ENCODE measurements at places on chromosomes 2 and 18. TPM values are rescaled to one million over a fixed set of nuclear protein-coding genes. Genes with fewer than 3 reads are reported as not detected.

GRCh38 chr2:240583774-240584173, 2.8 kb upstream of the CAPN10 start:
- no peak for DNase-seq

DNA sequence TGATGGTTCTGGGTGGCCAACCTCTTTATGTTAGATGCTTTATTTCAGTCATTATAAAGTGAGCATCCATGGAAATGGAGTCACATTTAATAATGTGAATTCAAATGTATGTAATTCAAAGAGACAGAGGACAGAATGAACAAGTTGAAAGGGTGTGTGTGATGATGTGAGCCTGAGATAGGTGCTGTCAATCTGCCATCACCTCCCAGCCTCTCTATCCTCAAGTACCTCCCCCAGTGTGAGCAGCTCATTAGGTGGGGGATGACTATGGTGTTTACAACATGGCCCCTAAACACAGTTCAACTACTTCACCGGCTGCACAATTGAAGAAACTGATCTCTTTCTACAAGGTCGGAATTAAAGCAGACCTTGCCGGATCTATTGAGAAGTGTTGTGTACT, 74.7 kb upstream of the IGFBP5 start:
- DNase-seq, result no peak

- no peak for DNase-seq
These were observed 11.5 kb upstream of the NFATC1 start for GRCh38 chr18:79384151-79384807.

DNA sequence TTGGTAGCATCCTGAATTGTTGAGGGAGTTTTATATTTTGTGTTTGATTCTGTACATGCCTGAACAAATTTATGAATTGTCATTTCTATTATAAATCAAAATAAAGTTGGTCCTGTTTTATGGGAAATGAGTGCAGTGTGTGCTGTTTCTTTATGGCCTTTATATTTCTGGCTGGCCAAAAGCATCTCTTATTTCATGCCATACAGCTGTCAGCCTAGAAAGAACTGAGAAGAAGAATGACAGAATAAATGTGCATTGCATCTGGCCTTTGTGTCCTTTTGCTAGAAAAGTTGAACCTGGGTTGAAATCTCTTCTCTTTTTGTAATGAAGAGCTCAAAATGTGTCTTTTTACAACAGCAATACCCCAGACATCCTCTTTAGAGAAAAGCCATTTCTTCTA, 474.7 kb upstream of the LRATD1 start:
- DNase-seq, result no peak

DNA sequence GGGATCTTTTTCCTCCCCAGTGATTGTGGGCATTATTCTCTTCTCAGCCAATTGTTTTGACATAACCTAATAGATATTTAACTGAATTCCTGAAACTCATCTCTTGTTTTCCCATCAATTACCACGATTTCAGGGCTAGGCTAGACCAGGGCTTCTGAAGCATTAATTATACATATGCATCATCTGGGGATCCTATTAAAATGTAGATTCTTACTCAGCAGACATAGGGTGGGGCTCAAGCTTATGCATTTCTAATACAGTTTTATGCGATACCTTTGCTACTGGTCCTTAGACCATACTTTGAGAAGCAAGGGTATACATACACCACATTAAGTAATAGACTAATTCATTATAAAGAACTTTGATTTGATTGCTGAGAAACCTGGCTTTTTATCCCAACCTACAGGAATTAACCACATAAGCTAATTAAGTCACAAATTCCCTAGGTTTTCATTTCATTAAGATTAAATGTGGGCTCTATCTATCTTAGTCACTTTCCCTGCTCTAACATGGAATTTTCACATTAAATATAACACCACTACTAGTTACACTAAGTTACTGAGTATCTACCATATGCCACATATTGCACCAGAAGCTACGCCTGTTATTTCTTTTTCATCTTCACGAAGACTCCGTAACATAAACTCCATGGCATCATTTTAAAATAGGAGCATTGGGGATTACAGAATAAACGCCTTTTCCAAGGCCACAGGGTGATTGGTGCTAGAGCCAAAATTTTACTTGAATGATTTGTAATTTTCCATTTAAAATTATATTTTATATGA, 417.5 kb downstream of the DPP10 start:
- DNase-seq, result no peak

GRCh38 chr2:56084111-56084901, 99.5 kb upstream of the CCDC85A start:
- DNase-seq, result no peak

- no peak for DNase-seq
These were observed 16.0 kb upstream of the ASXL2 start for GRCh38 chr2:25894135-25894830.

- no peak for DNase-seq
These were observed 16.9 kb upstream of the VPS54 start for GRCh38 chr2:64036034-64036705.

The REG1B gene
- not detected for total RNA-seq

DNA sequence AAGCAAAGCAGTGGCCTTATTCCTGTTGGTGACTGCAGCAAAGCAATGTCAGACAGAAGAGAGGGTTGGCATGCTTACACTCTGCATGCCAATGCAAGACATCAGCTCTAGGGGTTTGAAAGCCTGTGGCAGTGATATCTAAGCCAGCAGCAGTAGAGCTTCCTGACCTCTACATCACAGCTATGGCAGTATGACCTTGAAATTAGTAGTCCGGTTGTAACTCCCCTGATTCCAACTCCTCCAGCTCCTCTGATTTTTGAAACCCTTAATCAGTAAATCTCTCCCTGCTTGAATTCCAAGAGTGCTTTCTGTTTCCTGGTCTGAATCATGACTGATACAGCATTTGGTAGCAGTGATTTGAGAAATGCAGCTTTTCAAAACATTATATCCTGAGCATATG, 60.0 kb upstream of the LRP1B start:
- no peak for DNase-seq

DNA sequence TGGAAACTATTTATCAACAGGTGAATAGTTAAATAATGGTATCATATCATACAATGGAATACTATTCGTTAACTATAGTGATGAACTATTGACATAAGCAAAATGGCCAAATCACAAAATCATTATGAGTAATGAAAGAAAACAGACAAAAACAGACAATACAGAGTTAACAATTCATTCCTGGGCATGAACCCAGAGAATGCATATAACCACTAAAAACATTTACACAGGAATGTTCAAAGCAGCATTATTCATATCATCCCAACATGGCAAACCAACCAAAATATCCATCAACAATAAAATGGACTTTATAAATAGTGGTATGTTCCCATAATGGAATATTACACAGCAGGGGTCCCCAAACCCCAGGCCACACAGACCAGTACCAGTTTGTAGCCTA, 131.2 kb upstream of the CYP1B1 start:
- no peak for DNase-seq

The NOL4 gene
- total RNA-seq, result not detected

The ABCB11 gene
- 0.07 TPM for total RNA-seq

- no peak for DNase-seq
These were observed 14.4 kb upstream of the CCDC102B start for GRCh38 chr18:68783506-68783905.

The SLC9A4 gene
- total RNA-seq, result 0.38 TPM

DNA sequence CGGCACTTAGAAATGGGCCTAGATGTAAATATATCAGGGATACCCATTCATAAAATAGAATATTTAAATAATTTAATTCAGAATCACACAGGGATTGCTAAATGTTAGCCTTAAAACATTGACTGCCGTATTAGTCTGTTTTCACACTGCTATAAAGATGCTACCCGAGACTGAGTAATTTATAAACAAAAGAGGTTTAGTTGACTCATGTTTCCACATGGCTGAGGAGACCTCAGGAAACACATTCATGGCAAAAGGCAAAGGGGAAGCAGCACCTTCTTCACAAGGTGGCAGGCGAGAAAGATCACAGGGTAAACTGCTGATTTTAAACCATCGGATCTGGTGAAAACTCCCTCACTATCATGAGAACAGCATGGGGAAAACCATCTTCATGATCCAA, 223.6 kb upstream of the GULP1 start:
- DNase-seq, result no peak
